Right renal pelvis (tissue), 4 donors: ENCODE measurements at places on chromosomes 1 and 21.

DNA sequence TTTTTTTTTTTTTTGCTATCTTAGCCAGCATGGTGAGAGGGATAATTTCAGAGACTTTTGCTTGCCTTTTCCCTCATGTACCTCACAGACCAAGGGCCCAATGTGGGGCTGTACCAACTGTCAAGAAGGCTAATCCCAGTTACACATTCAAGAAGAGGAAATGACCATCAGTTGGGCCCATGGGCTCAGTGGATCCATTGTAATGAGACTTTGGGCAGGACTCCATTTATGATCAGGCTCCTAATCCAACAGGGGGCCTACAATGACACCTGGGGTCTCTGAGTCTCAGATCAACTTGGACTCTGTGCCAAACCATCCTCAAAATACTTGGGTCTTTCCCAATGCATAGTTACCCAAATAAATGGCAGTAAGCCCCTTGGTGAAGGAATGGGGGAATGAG is 450.4 kb upstream of the VAMP3 start:
- DNase-seq, result no peak

- no peak for DNase-seq
Measured at GRCh38 chr1:107464827-107465226, 324.0 kb downstream of the NTNG1 start.

DNA sequence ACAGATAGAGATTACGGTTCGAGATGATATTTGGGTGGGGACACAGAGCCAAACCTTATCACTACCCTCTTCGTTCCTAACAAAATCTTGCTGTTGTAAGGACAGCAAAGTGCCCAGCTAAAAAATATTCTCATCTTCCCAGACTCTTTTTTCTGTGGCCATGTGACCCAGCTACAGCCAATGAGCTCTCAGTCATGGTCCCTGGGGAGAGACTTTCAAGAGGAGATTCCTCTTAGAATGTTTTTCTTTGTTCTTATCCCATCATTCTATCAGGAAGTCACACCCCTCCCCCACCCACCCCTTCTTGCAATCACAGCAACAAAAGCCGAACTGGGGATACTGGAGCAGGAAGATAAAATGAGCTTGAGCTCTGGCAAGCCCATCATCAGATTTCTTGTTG is 247.1 kb downstream of the CHRM3 start:
- no peak for DNase-seq

DNA sequence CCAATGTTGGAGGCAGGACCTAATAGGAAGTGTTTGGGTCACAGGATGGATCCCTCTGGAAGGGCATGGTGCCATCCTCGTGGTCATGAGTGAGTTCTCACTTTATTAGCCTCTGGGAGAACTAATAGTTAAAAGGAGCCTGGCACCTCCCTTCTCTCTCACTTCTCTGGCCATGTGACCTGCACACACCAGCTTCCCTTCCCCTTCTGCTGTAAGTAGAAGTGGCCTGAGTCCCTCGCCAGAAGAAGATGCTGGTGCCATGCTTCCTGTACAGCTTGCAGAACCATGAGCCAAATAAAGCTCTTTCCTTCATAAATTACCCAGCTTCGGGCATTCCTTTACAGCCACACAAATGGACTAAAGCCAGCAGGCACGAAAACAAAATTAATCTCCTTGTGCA is 23.6 kb downstream of the ACOT7 start:
- DNase-seq, result no peak

DNA sequence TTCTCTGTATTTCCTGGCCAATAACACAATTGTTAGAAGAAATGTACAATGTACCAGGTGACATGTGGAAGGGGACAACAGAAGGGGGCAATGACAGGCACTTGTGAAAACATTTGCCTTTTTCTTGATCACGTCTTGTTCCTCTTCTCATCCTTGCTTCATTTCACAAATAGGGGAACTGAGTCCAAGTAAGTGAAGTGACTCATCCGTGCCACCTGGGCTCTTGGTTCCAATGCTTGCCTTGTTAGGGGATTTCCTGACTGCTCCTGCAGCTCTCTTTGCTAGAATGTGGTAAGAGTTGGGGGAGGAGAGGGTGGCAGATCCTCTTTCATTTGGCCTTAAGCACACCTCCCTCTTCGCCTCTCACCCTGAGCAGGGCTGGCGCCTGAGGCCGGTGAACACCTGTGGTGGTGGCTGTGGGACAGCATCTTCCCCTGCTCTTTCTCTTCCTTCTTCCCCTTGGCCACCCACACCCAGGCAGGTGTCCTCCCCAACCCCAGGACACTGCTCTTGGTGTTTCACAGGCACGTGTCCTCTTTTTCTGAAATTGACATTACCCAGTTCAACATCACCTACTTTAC is 2.2 kb upstream of the RHEX start:
- no peak for DNase-seq
